ENCODE measurements at places on chromosomes 3 and 15.

DNA sequence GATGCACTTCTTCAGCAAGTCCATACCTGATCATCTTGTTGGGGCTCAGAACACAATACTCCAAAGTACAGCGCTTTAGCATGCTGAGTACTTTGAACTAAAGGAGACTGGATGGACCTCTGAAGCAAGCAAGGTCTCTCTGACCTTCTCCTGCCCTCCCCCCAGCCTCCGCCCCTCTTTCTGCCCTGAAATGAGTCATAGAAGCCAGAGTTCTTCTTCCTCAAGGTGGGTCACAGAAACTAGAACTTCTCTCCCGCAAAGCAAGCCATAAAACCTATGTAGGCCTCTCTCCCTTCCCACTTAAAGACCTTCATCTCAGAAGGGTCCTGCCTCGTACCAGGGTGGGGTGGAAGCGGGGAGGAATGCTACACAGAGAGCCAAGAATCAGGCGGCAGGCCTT lies 230.5 kb upstream of the PROK2 start:
- no peak for DNase-seq

GRCh38 chr3:2099028-2099671 lies 484 bp downstream of the CNTN4 start:
- DNase-seq: no peak

DNA sequence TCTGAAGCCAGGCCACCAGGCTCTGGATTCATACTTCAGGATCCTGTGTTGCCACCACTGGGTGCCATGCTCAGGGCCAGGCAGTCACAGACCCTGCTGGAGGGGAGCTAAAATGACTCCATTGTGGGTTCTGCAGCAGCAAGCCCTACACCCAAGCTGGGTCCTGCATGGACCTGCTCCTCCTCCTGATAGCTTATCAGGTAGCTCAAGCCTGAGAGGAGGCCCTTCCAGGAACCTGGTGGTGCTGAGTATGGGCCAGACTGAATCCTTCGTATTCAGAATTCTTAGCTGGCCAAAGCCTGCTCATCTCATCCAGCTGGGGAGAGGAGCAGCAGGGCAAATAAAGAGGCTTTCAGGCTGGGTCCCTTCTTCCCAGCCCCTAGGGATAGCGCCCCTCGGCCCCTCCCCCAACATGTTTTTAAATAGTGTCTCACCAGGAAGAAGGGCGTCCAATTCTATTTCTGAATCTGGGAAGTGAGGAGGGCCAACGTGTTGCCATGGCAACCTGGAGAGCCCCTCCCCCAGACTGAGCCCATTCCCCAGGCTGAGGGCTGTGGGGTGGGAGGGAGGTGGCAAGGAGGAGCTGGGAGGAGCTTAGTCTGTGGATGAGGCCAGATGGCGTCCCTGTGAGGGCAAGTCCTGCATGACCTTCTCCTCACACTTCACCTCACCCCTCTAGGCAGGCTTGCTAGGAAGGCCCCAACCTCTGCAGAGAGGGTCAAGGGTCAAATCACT lies 11.0 kb upstream of the CAMKV start:
- no peak for DNase-seq

DNA sequence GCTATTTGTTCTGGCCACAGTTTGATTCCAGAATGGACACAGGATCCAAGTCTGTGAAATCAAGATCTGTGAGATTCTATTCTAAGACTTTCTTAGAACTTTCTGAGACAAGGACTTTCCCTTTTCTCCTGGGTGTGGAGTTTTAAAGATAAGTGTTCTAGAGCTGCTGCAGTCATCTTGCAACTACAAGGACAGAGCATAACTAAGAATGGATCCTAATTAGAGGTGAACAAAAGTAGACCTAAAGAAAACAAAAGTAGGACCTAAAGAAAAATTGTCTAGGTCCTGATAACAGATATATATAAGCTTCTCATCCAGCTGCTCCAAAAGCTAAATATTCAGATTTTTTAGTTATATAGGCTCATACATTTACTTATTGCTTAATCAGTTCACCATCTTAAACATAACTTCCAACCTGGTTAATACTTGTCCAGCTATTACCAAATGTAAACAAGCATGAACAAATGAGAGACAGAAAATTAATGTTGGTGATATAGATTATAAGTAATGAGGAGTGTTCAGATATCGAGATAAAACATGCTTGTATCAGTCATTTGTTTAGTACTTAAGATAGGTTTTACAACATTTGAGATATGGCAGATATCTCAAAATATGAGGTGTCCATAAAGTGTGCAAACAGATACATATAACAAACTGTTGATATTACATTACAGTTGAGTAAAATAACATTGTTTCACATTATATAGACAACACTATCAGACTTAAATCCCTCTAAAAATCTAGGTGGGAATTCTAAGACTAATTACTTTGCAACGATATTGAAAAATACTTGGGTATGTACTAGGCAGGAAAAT lies 75.1 kb downstream of the CD200 start:
- no peak for DNase-seq

GRCh38 chr3:11507719-11508118 lies 136.0 kb downstream of the VGLL4 start:
- DNase-seq: no peak

DNA sequence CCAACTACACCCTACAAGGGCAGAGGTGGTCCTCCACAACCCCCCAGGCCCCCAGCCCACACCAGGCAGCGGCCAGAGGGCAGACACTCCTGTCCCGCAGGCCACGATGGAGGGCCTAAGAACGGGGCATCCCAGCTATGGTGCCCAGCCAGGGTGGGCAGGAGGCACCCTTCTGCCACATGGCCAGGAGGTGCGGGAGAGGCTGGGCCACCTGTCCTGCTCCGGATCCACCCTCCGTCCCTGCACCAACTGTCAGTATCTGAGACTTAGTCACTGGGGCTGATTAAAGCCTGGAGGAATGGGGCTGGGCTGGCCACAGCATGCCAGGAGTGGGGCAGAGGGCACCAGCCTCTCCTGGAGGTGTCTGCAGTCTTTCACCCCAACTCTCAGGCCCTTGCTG lies 37.9 kb downstream of the TNK2 start:
- no peak for DNase-seq

DNA sequence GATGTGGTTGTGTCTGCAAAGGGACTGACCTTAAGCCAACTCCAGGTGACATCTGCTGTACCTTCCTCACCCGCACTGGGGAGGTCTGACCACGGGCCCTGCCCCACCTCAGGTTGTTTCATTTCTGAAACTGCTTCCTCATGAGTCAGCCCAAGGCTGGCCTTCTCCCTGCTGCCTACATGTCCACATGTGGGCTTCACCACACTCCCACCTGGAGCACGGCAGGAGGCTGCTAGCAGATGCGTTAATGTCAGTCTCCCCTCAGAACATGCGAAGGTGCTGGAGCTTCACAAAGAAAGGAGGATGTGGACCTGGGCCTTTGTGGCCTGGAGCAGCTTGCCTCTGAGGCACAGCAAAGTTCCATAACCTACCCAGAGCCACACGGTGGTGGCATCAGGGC lies 69.4 kb upstream of the PLXNA1 start:
- no peak for DNase-seq

- DNase-seq: no peak
Observed at GRCh38 chr3:128226795-128227395, 73.6 kb downstream of the EEFSEC start.

- DNase-seq: no peak
Observed at GRCh38 chr3:135109681-135110080, 314.6 kb downstream of the EPHB1 start.

DNA sequence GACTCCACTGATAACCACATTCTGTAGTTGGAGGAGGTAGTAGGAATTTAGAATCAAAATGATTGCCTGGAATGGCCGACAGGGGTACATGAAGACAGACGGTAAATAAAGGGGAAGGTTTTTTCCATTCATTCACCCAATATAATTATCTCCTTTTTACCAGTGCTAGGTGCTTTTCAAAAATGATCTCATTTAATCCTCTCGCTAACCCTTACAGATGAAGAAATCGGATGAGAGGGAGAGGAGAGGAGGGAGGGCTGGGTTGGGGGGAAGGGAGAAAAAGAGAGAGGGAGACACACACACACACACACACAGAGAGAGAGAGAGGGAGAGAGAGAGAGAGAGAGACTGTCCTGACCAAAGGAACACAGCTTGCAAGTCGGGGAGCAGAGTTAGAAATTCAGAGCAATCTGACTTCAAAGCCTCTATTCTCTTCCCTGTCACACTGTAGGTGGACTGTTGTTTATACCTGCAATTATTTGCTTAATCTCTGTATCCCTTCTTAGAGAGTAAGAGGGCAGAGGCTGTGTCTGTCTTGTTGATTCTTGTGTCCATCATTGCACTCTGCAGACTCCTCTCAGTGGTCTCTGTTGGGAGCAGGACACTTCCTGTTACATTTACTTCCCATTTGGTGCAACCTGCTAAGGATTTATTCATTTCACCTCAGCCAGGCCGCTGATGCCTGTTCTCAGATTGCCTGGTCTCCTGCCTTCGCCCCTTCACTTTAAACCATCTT lies 18.7 kb upstream of the PAQR9 start:
- DNase-seq: no peak

GRCh38 chr3:120052225-120052624 lies 42.0 kb downstream of the GSK3B start:
- no peak for DNase-seq

- DNase-seq: no peak
Observed at GRCh38 chr3:62749657-62750056, 125.6 kb downstream of the CADPS start.

- DNase-seq: no peak
Observed at GRCh38 chr3:45946875-45947274, 3.6 kb downstream of the CXCR6 start.

GRCh38 chr3:140950863-140951262 lies 9.2 kb downstream of the SLC25A36 start:
- DNase-seq: no peak

- no peak for DNase-seq
Observed at GRCh38 chr15:57134851-57135250, 216.4 kb downstream of the TCF12 start.

DNA sequence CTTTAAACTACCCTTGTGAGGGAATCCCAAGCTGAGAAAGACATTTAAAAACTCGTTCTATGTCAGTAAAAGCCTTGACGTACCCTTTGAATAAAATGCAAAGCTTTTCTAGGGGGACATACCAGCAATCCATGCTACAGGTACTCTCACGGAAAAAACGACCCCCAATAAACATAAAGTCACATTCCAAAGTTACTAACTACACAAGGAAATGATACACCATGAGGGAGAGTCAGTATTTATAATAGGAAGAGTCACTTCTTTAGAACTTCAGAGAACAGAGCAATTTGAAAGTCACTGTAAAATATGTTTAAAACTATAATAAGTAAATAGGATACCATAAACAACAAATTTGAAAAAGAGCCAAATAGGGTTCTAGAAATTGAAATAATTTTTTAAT lies 63.2 kb downstream of the CFAP20DC start:
- DNase-seq: no peak

GRCh38 chr15:90592131-90592881 lies 62.6 kb downstream of the CRTC3 start:
- no peak for DNase-seq

GRCh38 chr15:46258056-46258455 lies 623.2 kb downstream of the SQOR start:
- DNase-seq: no peak

Measured in thoracic aorta (tissue), 2 donors.